ENCODE measurements at places on chromosomes 12 and 14.
A peak's percentile ranks its signal among the peaks of the same experiment; 100 is the strongest.

- DNase-seq, result no peak
Observed at GRCh38 chr12:44795970-44796369, 80.1 kb downstream of the NELL2 start.

DNA sequence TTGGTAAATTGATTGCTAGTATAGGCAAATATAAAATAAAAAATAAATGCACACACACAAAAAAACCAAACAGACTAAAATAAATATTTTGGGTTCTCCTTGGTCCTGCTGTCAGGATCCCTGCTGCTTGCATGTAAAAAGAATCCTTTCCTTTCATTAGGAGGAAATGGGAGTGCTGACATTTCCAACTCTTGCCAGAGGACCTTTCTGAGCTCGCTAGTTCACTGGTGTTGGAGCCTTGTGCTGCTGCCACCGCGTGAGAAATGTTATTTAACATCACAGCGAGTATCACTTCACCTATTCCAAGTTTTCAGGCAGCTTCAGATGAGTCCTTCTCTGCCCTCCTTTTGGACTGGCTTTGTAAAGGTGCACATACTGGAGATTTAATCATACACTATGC is 358.9 kb downstream of the NPAS3 start:
- DNase-seq, result no peak

DNA sequence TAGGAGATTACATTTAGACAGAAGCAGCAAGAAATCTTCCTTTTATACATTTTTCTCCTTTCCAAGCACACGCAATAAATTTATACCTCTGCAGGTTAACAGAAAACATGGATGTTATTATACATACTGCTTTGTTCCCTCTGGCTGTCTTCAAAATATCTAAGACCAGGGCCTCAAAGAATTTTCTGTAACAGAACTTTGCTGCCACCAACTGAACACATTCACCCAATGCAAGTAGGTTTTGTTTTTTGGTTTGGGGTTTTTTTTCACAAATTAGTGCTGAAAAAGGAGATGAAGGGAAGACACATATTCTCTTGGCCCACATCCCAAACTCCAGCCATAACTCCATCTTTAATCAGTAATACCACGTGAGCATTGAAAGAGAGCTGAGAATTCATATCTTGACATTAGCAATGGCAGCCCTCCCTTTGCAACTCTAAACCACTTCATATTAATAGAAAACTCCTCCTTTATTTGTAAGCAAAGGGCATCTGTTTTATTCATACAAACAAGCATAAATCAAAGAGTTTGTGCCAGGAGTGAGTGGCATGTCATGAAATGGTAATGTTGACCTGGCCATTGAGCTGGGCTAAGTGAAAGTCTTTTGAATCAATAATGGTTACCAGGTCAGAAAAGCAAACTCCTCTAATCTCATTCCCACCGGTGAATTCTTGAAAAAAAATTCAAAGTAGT is 150.8 kb upstream of the FSCB start:
- DNase-seq, result no peak

- peak; percentile 44 for DNase-seq
Observed at GRCh38 chr12:6688543-6688998, 604 bp downstream of the ZNF384 start.

DNA sequence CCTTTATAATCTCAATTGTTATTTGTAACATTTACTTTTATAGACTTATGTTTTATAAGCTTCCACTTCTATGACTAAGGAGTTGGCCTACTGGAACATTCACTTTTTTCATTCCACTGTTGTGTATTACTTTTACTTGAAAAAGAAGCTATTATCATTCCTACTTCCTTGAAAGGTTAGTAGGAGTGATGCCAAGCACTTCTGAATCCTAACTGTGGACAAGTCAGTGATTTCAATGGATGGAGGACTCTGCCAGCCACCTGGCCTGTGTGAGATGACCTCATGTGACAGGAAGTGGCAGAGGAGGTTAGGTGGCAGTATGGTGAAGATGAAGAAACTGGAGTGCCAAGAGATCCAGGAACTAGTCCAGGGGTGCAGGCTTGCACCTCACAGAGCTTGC is 46.0 kb downstream of the TECPR2 start:
- no peak for DNase-seq

GRCh38 chr12:77001276-77001675 is 64.1 kb downstream of the E2F7 start:
- no peak for DNase-seq

- no peak for DNase-seq
Observed at GRCh38 chr14:93975791-93976476, 436 bp downstream of the ASB2 start.

- no peak for DNase-seq
Observed at GRCh38 chr12:32997471-32997870, 100.9 kb upstream of the PKP2 start.

- DNase-seq, result peak; percentile 78
Observed at GRCh38 chr14:102928412-102929240, 6.2 kb downstream of the AMN start.

- no peak for DNase-seq
Observed at GRCh38 chr12:66235626-66236281, 46.7 kb downstream of the IRAK3 start.

- no peak for DNase-seq
Observed at GRCh38 chr12:46917821-46918220, 92.0 kb upstream of the SLC38A4 start.

- DNase-seq, result peak; percentile 19
Observed at GRCh38 chr12:47397664-47398281, 308.1 kb downstream of the RPAP3 start.

DNA sequence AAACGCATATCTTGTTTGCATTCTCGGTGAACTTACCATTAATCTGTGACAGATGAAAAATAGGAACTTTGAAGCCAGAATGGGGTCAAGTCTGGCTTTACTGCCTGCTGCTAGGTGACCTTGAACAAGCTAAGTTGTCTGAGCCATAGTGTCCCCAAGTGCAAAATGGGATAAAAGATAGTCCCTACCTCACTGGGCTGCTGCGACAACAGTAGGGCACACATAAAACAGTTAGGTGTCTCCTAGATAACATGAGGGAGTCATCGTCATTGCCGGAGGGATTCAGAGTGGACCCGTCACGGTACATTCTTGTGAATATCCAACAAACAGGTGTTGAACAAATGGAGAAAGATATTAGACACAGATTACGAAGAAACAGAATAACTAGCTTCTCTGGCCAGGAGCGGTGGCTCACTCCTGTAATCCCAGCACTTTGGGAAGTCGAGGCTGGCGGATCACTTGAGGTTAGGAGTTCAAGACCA is 71.2 kb downstream of the NINJ2 start:
- DNase-seq, result no peak

GRCh38 chr14:68922201-68922621 is 56.9 kb downstream of the ACTN1 start:
- DNase-seq, result no peak

- DNase-seq, result no peak
Observed at GRCh38 chr12:62540354-62540753, 73.7 kb downstream of the MON2 start.

- DNase-seq, result no peak
Observed at GRCh38 chr12:62860020-62860419, 74.9 kb downstream of the PPM1H start.

GRCh38 chr12:58801986-58802385 is 118.3 kb downstream of the LRIG3 start:
- DNase-seq, result no peak

- DNase-seq, result no peak
Observed at GRCh38 chr12:13780453-13780852, 200.9 kb downstream of the GRIN2B start.

DNA sequence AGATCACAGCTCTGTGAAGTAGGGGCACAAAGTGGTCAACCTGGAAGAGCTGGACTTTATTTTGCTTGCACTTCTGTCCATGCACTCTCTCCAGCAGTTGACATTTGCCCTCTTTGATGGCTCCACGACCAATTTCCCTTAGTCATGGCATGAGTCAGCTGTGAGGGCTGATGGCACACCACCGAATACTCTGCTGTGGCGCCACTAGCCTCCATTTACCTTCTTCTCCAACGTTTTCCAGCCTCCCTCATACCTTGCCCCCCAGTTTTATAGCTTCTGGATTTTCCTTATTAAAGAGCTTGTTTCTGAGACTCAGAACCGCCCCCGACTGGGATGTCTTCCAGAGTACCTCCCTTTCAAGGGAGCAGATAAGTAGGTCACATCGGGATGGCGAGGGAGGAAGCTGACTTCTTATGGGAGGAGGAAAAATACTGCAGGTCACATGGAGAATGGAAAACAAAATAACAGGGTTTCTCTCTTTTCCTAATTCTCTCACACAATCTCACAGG is 17.6 kb downstream of the NINJ2 start:
- DNase-seq, result no peak

GRCh38 chr14:34436960-34437728 is 24.9 kb downstream of the SPTSSA start:
- no peak for DNase-seq

- no peak for DNase-seq
Observed at GRCh38 chr14:61091657-61092273, 110.7 kb downstream of the SLC38A6 start.

DNA sequence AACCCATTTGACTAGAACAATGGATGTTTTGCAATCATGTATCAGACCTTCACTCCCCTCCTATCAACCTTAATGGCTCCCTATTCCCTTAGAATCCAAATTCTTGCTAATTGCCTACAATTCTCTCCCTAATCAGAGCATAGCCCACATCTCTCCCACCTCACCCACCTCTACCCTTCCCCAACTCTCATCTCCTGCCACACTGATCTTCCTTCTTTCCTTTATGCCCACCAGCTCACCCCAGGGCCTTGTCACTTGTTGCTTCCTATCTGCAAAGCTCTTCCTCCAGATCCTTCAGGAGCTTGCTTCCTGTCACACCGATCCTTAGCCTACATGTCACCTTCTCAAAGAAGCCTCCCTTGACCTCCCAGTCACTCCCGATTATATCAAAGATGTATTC is 177.8 kb downstream of the KSR2 start:
- DNase-seq, result no peak

GRCh38 chr14:63452796-63453195 is 90.4 kb downstream of the PPP2R5E start:
- no peak for DNase-seq

DNA sequence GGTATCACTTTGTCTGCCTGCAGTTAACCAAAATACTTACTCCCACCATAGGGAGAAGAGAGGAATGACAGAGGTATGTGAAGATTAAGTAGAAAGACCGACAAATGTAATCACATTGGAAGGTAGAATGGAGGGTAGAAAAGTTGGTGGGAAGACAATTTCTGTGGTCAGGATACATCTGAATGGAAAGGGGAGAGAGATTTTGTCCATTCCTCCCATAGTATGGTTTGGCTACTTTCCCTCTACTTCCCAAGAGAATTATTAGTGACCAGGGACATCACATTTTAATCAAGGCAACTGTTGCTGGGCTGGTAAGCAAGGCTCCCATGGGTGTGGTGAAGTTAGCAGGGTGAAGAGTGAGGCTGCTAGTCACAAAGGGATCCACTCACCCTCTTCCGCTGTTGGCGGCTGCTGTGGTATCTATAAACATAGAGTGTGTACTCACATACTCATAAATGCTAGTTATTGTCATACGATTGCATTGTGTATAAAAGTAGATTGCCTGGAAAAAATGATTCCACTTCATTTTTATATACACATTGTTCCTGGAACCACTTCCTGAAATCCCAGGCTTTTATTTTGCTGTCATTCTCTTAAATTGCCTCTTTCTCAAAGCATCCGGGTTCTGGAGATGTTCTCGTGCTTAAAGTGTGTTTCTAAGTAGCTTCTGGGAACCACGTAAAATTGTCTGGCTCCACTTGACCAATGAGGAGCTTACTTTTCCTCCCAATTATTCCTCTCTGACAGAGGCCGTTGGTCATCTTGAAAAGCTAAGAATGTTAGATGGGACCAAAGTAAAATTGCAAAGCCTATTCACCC is 413.1 kb downstream of the ZFP36L1 start:
- DNase-seq, result no peak

- DNase-seq, result no peak
Observed at GRCh38 chr14:32679927-32680612, 258.6 kb upstream of the NPAS3 start.

DNA sequence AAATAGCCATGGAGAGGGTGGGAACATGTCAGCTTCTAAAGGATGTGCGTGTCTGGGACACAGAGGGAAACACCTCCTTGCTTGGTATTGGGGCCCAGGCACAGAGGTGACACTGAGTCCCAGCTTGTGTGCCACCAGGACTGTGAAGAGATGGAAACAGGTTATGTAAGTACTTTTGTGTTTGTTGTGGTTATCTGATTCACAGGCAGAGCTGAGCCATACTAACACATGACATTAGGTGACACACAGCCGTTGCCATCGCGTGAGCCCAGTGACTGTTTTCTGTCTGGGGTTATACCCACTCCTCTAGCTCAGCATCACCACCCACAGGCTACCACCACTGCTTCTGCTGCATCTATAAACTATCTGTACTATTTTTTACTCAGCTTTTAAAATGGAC is 12.1 kb upstream of the FLVCR2 start:
- peak; percentile 59 for DNase-seq

- DNase-seq, result no peak
Observed at GRCh38 chr12:50085615-50086072, 502 bp downstream of the SMARCD1 start.

GRCh38 chr14:71592361-71592760 is 339.9 kb upstream of the RGS6 start:
- DNase-seq, result no peak

- no peak for DNase-seq
Observed at GRCh38 chr14:95557832-95558231, 23.0 kb downstream of the GLRX5 start.

GRCh38 chr12:59699421-59700152 is 103.8 kb downstream of the SLC16A7 start:
- no peak for DNase-seq

- DNase-seq, result no peak
Observed at GRCh38 chr12:56103823-56104108, 593 bp upstream of the PA2G4 start.
